ENCODE measurements at places on chromosomes 5 and 9.

GRCh38 chr5:112142769-112143270 lies 276.3 kb downstream of the EPB41L4A start:
- DNase-seq = no peak

DNA sequence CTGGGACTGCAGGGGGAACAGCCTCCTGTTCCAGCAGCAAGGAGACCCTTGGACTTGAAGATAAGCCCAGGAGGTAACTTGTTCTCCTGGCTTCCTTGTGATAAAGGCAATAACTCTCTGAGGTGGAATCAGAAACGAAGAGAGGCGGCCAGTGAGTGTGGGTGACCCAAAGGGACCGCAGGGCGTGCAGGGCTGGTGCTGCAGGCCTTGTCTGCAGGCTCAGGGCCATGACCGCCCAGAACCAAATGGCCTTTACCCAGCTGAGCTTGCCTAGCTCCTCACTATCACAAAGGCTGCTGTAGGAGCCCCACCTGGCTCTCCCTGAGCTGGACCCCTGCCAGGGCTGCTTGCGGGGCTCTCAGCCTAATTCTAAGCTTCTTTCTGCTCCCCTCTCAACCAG lies 72.5 kb downstream of the NDFIP1 start:
- no peak for DNase-seq

- no peak for DNase-seq
These were observed 373 bp upstream of the PHYKPL start for GRCh38 chr5:178232920-178233429.

DNA sequence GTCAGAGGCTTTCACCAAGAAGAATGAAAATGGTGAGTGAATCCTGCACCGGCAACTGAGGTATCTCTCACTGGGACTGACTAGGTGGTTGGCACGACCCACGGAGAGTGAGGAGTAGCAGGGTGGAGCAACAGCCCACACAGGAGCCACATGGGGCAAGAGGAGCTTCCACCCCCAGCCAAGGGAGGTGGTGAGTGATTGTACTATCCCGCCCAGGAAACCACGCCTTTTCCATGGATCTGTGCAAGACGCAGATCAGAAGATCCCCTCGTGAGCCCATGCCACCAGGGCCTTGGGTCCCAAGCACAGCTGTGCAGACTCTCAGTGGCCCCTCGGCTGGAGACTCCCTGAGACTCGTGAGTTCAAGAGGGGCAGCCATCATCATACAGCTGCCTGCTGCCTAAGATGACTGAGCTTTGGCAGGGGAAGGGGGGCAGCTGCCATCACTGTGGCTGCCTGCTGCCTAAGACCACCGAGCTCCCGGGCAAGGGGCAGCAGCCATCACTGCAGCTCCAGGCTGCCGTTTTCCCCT lies 229.5 kb downstream of the AP3B1 start:
- no peak for DNase-seq

DNA sequence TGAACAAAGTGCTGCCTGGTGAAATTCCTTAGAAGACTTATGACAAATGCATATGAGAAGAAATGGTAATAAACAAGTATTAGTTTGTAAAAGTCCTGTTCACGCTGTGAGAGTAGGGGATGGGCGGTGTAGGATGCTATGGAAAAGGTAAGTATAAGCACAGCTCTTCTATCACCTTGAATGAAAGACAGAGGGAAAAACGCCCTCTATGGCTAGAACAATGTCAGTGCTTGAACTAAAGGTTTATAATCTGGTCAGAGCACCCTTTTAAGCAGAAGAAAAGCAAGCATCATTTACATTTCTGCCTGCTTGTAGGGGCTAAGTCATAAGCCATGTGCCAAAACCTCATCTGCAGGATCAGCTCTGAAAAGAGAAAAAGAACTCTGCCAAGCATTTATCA lies 115.2 kb downstream of the LHFPL2 start:
- DNase-seq = peak; percentile 64

- no peak for DNase-seq
These were observed 68.8 kb upstream of the SSBP2 start for GRCh38 chr5:81819556-81820317.

- no peak for DNase-seq
These were observed 172.9 kb upstream of the NREP start for GRCh38 chr5:111929867-111930266.

DNA sequence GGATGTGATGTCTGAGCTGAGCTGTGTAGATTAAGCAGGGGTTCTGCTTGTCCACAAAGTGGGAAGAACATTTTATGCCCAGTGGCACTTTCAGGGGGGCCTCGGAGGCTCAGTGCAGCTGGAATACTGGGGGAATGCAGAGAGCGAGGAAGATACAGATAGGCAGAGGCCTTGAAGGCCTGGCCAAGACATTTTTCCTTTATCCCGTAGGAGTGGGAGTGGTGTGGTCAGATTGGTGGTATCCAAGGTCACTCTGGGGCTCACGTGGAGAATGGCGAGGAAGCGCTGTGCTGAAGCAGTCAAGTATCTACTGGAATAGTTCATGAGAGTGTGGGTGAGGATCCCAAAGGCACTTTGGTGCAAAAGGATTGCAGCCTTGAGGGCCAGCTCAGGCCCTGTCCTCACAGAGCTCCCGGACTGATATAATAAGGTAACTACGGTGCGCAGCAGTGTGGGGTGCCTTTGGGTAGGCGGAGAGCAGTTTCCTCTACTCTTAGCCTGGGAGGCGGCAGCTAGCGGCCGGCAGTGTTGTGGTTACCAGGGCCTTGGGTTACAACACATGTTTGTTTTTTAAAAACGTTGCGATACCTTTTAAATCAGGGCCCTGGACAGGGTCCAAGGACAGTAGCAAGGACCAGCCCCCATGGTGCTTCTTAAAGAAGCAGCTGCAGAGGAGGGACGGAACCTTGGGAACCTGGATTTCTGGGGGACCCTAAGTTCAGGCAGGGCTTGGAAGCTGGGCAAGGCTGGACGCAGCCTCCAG lies 10.8 kb upstream of the CCDC69 start:
- peak; percentile 78 for DNase-seq

GRCh38 chr5:32612134-32612888 lies 27.0 kb downstream of the SUB1 start:
- DNase-seq = no peak

GRCh38 chr5:167950126-167950721 lies 341.2 kb upstream of the WWC1 start:
- DNase-seq = no peak

DNA sequence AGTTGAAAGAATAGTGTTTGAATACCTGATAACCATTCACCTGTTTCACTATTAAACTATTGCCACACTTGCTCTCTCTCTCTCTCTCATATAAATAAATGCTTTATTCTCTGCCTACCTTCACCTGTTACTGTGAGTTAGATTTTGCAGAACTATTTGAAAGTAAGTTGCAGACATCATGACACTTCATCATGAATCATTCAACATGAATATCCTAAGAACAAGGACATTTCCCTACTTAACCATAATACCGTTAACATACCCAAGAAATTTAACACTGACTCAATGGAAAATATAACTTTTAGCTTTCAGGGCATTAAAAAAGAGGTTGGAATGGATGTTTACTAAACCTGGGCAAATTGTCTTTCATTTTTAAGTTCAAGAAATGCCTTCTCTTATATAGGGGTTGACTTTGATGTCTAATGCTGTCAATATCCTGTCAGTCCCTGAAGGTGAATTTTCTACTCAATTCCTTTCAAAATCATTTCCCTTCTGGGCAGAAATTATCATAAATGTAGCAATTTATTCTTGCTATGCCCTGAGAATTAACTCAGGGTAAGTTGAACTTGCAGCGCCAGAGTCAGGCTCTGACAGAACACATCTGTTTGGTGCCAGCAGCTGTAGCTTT lies 582.6 kb upstream of the TLE4 start:
- no peak for DNase-seq

- peak; percentile 31 for DNase-seq
These were observed 216.1 kb downstream of the MEF2C start for GRCh38 chr5:88666761-88667495.

GRCh38 chr5:175321927-175322532 lies 122.0 kb downstream of the DRD1 start:
- DNase-seq = peak; percentile 58

- no peak for DNase-seq
These were observed 1.4 kb downstream of the RASGEF1C start for GRCh38 chr5:180207593-180207992.

DNA sequence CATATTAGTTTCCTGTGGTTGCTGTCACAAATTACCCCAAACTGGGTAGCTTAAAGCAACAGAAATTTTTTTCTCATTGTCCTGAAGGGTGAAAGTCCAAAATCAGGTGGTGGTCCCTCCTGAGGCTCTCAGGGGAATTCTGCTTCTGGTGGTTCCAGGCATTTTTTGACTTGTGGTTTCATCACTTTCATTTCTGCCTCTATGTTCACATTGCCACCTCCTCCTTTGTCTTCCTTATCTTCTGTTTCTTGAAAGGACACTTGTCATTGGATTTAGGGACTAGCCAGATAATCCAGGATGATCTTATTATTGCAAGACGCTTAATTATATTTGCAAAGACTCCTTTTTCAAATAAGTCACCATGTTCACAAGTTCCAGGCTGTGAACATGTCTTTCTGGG lies 43.2 kb downstream of the KCNMB1 start:
- DNase-seq = no peak

- no peak for DNase-seq
These were observed 417.3 kb downstream of the RAB3C start for GRCh38 chr5:59000211-59000610.

GRCh38 chr9:125810161-125810560 lies 63.0 kb downstream of the PBX3 start:
- DNase-seq = no peak

GRCh38 chr9:74729136-74729695 lies 158.5 kb downstream of the TRPM6 start:
- DNase-seq = no peak

GRCh38 chr9:112664531-112664930 lies 53.4 kb downstream of the INIP start:
- DNase-seq = no peak

- no peak for DNase-seq
These were observed 1579.3 kb upstream of the CDH6 start for GRCh38 chr5:29614206-29614605.

DNA sequence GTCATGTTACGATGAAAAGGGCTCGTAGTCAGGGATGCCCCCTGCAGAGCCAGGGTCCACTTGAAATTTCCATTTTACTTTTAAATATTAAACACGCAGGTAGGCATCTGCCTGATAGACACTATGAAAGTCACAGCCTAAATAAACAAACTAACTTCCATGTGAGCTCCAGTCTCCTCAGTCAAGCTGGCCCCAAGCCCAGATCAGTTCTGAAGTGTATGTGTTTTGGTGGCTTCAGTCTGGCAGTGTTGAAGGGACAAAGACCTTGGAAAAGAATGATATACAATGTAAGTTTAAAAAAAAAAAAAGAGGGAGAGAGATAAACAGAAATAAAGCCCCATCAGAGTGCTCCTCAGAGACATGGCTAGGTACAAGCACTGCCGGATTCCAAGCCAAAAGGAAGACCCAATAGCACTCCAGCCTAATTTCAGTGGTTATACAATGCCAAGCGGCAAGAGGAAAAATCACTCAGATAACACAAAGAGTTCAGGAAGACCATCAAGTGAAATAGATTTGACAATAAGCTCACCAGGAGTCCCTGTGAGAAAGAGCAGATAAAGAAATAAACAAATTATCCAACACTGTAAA lies 181.0 kb downstream of the BNC2 start:
- DNase-seq = no peak

- no peak for DNase-seq
These were observed 20.7 kb upstream of the GRPEL2 start for GRCh38 chr5:149324641-149325040.

GRCh38 chr5:141528291-141528984 lies 39.6 kb downstream of the PCDHGC5 start:
- no peak for DNase-seq

Data from OCI-LY7 (cell line).